Thyroid gland (tissue), 4 donors: ENCODE measurements at places on chromosomes 12 and 14. TPM values are rescaled to one million over a fixed set of nuclear protein-coding genes. Genes with fewer than 3 reads are reported as not detected.

GRCh38 chr14:63726499-63726898, 1.4 kb downstream of the SGPP1 start:
- H3K27ac ChIP-seq, result peak overlapping the region; percentile 93
- H3K36me3 ChIP-seq, result no peaks in the 10 kb centered on the region
- peaks cover 19% of the 10 kb centered on the region for H3K4me1 ChIP-seq
- no peaks in the 10 kb centered on the region for H3K27me3 ChIP-seq
- peak overlapping the region; percentile 85 for H3K4me3 ChIP-seq
- DNase-seq, result no peak

DNA sequence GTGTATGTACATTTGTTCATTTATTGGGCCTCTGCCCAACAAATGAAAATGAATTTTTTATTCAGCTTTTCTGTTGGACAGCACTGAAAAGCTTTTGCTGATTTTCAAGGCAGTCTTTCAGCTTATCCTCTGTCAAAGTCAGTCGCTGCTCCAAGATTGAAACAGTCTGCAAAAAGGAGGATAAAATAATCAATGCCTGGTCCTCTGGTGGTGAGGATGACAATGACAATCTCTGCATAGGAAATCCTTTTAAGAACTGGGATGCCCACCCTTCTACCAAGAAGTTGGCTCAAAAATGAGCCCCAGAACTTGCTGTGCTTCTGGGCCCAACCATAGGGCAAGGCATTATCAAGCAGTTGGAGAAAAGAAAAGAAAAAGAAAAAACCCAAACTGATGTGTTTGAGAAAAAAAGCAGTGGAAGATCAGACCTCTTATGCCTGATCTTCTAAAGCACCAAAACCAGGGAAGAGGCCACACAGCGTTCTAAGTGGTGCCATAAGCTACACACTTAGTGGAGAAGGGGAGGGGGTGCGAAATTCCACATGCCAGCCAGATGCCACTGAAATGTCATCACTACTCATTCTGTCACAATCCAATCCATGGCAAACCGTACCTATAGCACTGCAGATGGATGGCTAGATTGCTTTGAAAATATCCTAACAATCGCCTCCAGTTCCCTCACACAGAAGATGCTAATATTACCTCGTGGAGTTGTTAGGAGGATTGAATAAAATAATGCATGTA, 69.0 kb upstream of the DUSP6 start:
- no peaks in the 10 kb centered on the region for H3K36me3 ChIP-seq
- no peak overlapping the region for H3K4me3 ChIP-seq
- H3K27me3 ChIP-seq, result no peaks in the 10 kb centered on the region

DNA sequence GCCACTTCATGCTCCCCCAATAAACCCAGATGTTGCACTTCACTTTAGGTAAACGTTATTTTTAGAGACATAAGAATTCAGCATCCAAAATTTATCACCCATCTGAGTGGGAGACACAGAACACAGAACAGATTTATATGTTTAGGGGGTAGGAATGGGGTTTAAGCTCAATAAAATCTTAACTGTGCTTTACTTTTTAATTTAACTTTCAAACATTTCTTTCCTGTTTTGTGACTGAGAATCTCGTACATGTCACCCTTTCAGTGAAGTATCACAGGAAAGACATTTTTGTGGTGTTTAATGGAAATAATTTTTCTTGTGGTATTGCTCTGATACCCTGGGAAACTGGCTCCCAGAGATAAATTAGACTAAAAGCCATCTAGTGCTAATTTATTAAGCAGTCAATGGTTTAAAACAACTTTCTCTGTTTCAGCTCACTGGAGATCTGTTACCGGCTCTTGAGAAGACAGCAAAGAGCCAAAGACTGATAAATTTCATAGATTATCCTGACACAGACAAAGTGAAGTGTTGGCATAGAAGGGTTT, 148.0 kb upstream of the BMP4 start:
- H3K27ac ChIP-seq, result peak overlapping the region; percentile 62
- no peaks in the 10 kb centered on the region for H3K36me3 ChIP-seq
- no peak overlapping the region for H3K4me3 ChIP-seq
- peaks cover 44% of the 10 kb centered on the region for H3K4me1 ChIP-seq
- no peak for DNase-seq
- H3K27me3 ChIP-seq, result no peaks in the 10 kb centered on the region

- DNase-seq, result no peak
- no peaks in the 10 kb centered on the region for H3K4me1 ChIP-seq
- no peak overlapping the region for H3K27ac ChIP-seq
- H3K36me3 ChIP-seq, result no peaks in the 10 kb centered on the region
- no peak overlapping the region for H3K4me3 ChIP-seq
- no peaks in the 10 kb centered on the region for H3K27me3 ChIP-seq
Observed at GRCh38 chr12:85573635-85574214, 262.5 kb downstream of the RASSF9 start.

DNA sequence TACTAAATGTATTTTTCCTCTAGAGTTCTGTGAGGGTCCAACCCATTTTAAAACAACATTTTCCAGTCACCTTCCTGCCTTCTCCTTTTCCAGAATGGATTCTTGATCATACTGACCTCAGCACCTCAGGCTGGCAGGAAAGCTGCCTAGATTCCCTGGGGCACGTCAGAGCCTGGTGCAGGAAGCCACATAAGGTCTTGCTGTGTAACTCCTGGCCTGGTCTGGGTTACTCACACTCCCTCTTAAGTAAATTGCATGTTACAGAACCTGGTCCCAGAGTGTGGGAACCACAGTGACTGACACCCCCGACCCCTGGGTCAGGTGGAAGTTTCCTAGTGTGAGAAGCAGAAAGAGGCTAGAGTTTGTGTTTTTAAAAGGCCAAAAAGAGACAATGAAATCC, 209.8 kb downstream of the SPTSSA start:
- no peak for DNase-seq
- no peaks in the 10 kb centered on the region for H3K4me1 ChIP-seq
- H3K27ac ChIP-seq, result no peak overlapping the region

GRCh38 chr12:129083121-129083840, 230.0 kb downstream of the GLT1D1 start:
- H3K4me3 ChIP-seq, result no peak overlapping the region
- H3K36me3 ChIP-seq, result no peaks in the 10 kb centered on the region
- no peaks in the 10 kb centered on the region for H3K27me3 ChIP-seq
- no peak overlapping the region for H3K27ac ChIP-seq

GRCh38 chr14:52934762-52935161, 16.1 kb downstream of the FERMT2 start:
- peaks cover 59% of the 10 kb centered on the region for H3K4me1 ChIP-seq
- H3K4me3 ChIP-seq, result no peak overlapping the region
- no peaks in the 10 kb centered on the region for H3K36me3 ChIP-seq

GRCh38 chr12:26631846-26632245, 201.1 kb downstream of the ITPR2 start:
- no peak for DNase-seq
- no peaks in the 10 kb centered on the region for H3K36me3 ChIP-seq
- H3K4me1 ChIP-seq, result peaks cover 5% of the 10 kb centered on the region

DNA sequence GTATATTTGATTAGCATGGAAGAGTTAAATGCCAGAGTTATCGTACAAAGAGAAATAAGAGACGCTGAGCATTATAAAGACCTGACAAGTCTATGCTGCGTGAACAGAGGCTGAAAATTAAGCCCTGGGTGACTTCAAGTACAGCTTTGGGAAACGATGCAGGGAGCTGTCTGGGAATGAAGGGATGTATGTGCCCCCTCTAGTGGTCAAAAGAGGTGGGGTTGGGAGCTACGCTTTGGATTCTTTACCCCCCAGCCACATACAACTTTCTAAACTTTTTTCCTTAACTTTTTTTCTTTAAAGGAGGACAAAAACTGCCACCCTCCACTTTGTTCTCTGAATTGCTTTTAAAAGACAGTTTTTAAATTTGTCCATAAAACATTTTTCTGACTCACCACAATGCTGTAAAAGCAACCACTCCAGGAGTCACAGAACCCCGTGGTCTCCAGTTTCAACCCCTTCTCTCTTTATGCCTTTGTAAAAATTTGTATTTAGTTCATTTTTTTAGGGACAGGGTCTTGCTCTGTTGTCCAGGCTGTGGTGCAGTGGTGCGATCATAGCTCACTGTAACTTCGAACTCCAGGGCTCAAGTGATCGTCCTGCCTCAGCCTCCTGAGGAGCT, 59.4 kb downstream of the ZNF664 start:
- no peaks in the 10 kb centered on the region for H3K4me1 ChIP-seq
- H3K27ac ChIP-seq, result no peak overlapping the region
- peak; percentile 38 for DNase-seq
- H3K4me3 ChIP-seq, result no peak overlapping the region

- no peak overlapping the region for H3K27ac ChIP-seq
Observed at GRCh38 chr12:77152623-77153193, 87.3 kb upstream of the E2F7 start.

DNA sequence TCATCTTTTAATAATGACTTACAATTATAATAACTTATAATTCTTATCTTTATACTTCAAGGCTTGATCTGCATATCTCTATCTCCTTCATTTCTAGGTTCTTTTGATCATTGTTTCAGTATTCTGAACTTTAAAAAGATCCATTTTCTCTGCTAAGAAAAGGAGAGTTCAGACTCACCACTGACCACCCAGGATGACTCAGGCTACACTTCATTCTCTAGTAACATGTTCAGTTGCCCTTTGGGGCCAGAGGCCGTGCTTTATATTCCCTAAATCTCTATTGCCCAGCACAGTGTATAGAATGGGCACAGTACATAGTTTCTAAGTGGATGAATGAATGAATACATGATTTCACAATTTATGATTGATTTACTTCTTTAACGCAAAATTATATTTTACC, 268.7 kb downstream of the AKAP6 start:
- no peak for DNase-seq
- H3K27ac ChIP-seq, result no peak overlapping the region
- H3K4me1 ChIP-seq, result no peaks in the 10 kb centered on the region
- H3K4me3 ChIP-seq, result no peak overlapping the region
- no peaks in the 10 kb centered on the region for H3K27me3 ChIP-seq
- no peaks in the 10 kb centered on the region for H3K36me3 ChIP-seq

DNA sequence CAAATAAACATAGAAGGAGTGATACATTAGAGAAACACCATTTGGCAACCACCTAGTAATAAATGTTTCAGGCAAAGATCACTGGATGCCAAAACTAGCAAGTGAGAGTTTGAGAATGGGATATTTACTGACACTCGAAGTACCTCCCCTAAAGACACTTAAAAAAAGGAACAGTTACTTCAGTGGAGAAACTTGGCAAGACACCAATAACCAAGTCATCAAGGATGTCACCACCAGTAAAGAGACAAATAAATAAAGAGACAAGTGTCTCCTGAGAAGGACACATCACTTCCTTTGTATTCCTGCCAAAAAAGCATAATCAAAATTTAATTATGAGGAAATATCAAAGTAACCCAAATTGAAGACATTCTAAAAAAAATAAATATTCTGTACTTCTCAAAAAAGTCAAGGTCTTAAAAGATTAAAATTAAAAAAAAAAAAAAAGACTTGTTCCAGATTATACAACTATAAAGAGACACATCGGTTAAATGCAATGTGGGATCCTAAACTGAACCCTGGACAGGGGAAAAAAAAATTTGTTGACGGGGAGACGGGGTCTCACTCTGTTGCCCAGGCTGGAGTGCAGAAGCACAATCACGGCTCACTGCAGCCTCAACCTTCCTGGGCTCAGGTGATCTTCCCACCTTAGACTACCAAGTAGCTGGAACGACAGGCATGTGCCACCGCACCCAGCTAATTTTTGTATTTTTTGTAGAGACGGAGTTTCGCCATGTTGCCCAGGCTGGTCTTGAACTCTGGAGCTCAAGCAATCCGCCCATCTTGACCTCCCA, 26.4 kb downstream of the TM7SF3 start:
- DNase-seq, result no peak
- H3K27ac ChIP-seq, result no peak overlapping the region
- H3K4me3 ChIP-seq, result no peak overlapping the region
- H3K27me3 ChIP-seq, result no peaks in the 10 kb centered on the region

DNA sequence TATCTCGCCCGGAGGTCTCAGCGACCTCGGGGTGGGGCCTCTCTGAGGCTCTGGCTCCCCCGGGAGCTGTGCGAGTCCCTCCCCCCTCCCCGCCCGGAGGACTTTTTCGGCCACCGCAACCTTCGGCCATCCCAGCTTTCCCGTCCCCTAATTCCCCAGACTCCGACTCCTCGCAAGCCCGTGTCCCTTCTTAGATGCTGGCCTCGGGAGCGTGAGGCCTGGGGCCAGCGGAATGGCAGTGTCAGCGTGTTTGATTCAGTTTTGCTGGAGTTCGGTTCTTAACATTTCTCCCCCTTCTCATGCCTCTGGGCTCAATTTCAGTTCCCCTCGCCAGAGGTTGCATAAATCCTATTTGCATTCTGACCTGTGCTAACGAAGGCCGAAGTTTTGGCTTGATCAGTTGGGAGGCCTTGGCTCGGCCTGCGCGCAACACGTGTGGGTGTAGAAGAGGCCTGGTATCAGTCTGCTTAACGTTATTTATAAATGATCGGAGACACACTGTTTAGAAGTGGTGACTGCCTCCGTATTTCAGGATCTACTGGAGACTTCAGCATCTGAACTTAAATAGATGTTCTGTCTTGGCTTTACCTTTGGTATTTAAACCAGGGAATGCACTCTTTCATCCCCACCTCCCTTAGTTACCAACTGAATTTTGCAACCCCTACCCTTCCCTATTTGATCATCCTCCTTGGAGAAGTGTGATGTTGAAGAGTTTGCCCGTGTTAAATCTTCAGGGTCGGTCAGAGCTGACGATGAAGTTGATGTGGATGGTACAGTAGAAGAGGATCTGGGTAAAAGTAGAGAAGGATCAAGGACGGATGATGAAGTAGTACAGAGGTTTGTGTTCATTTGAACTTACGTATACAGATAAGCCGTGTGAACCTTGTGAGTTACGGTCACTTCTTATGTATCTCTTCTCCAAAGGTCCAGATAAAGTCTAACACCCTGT, 851 bp downstream of the HSP90B1 start:
- H3K4me3 ChIP-seq, result peak overlapping the region; percentile 94
- H3K36me3 ChIP-seq, result peaks cover 32% of the 10 kb centered on the region
- H3K4me1 ChIP-seq, result peaks cover 42% of the 10 kb centered on the region
- peak overlapping the region; percentile 92 for H3K27ac ChIP-seq
- no peaks in the 10 kb centered on the region for H3K27me3 ChIP-seq

DNA sequence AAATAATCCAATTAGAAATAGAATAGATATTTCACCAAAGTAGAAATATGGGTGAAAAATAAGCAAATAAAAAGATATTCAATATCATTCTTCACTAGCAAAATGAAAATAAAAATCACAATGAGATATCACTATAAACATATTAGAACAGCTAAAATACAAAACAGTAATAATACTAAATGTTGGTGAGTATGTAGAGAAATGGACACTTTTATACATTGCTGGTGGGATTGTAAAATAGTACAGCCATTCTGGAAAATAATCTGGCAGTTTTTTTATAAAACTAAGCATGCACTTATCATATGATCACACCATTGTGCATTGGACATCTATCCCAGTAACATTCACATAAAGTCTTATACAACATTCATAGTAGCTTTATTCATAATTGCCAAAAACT, 320.2 kb upstream of the OR4E1 start:
- DNase-seq, result no peak
- H3K4me3 ChIP-seq, result no peak overlapping the region
- H3K4me1 ChIP-seq, result no peaks in the 10 kb centered on the region
- H3K36me3 ChIP-seq, result no peaks in the 10 kb centered on the region

- no peaks in the 10 kb centered on the region for H3K27me3 ChIP-seq
- no peak overlapping the region for H3K4me3 ChIP-seq
- DNase-seq, result no peak
- H3K27ac ChIP-seq, result no peak overlapping the region
- H3K36me3 ChIP-seq, result no peaks in the 10 kb centered on the region
- no peaks in the 10 kb centered on the region for H3K4me1 ChIP-seq
Observed at GRCh38 chr12:9751204-9752144, 9.2 kb downstream of the CD69 start.

The CTSG gene
- total RNA-seq, result not detected

The KRT82 gene
- total RNA-seq, result not detected

The YARS2 gene
- total RNA-seq, result 26.3 TPM

The SVOP gene
- not detected for total RNA-seq

The MDGA2 gene
- total RNA-seq, result not detected

The TAS2R9 gene
- not detected for total RNA-seq

The TAS2R13 gene
- total RNA-seq, result 4.3 TPM

The CELA1 gene
- total RNA-seq, result not detected

The WNT5B gene
- total RNA-seq, result 0.94 TPM

The GDF3 gene
- total RNA-seq, result not detected

The HOTAIR gene
- not detected for total RNA-seq
